Activated naive CD4-positive, alpha-beta T cell treated with anti-CD3 and anti-CD28 coated beads for 36 hours (primary cell): ENCODE measurements at places on chromosomes 6 and 20. TPM values are rescaled to one million over a fixed set of nuclear protein-coding genes. Genes with fewer than 3 reads are reported as not detected.

SERPINB6 gene
- 31.2 TPM for total RNA-seq

DNA sequence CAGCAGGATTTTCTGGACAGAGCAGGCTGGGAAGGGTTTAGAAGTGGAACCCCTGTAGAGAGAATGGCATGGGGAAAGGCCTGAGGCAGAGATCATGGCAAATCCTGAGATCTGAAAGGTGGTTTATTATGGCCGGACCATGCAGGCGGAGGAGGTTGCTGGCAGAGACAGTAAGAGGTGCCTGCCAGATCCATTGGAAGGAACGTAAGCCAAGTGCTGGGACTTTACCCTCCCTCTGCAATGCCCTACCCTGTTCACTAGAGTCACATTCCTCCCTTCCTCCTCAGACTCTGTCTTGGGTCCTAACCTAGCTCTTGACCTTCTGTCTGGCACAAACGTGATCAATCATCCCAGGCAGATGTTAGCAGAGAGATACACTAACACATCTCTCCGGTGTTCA is 66.4 kb upstream of the SLC22A23 start:
- no peaks in the 10 kb centered on the region for H3K4me1 ChIP-seq
- DNase-seq, result no peak
- H3K27me3 ChIP-seq, result peaks cover 3% of the 10 kb centered on the region
- no peaks in the 10 kb centered on the region for H3K36me3 ChIP-seq
- no peak overlapping the region for H3K27ac ChIP-seq

DNA sequence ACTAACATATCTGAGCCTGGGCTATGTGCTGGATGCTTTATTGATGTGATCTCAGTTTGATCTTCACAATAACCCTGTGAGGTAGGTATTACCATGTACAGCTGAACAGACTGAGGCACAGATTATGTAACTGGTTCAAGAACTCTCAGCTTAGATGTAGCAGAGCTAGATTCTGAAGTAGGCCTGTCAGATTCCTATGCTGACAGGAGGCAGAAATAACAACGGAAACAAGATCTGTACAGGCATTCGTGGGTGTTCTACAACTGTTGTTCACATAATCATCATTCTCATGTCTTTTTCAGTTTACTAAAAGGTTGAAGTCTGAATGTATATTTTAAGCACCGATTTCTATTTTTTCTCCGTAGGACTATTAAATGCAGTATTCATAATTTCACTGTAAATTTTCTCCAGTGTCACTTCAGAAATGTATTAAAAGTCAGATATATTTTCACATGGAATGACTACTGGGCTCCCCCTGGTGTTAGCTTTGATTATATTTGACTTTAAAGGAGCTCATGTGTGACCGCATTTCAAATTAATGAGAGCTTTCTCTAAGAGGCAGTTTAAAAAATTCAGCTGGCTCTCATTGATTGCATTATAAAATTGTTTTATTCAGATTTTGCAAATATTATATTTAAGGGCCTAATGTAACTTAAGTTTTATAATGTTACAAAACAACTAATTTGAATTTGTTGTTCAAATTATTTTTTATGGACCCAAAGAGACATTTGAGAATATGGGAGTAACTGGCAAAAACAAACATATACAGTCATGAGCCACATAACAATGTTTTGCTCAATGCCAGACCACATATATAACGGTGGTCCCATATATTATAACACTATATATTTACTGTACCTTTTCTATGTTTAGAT is 36.4 kb upstream of the SLC17A4 start:
- no peak overlapping the region for H3K27ac ChIP-seq
- no peak for DNase-seq
- H3K27me3 ChIP-seq, result peaks cover 9% of the 10 kb centered on the region
- no peaks in the 10 kb centered on the region for H3K4me1 ChIP-seq

DNA sequence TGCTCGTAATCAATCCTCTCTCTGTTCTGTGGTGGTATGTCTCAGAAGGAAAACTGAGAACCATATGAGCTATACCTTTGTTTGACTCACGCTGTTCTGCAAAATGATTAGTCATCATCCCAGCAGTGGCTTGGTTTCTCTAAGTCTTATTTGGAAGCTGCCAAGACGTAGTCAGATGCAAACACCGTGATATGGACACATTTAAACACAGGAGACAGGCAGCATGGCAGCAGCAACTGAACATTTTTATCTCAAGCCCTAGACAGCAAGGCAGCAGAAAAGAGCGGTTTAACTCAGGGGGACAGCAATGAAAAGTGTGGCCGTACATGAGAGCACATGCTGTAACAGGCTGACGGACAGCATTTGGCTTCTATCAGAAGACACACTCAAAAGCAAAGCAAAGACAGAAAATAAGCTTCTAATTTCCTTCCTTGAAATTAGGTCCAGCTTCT is 1295.1 kb downstream of the EPHA7 start:
- H3K4me3 ChIP-seq, result no peak overlapping the region
- H3K27me3 ChIP-seq, result no peaks in the 10 kb centered on the region
- DNase-seq, result no peak
- no peak overlapping the region for H3K27ac ChIP-seq
- no peaks in the 10 kb centered on the region for H3K36me3 ChIP-seq

ENPP4 gene
- total RNA-seq, result 8.0 TPM

- peaks cover 7% of the 10 kb centered on the region for H3K4me1 ChIP-seq
- peaks cover 13% of the 10 kb centered on the region for H3K27me3 ChIP-seq
- H3K27ac ChIP-seq, result no peak overlapping the region
- no peaks in the 10 kb centered on the region for H3K36me3 ChIP-seq
These were observed 145.0 kb downstream of the LRRC1 start for GRCh38 chr6:53939830-53940229.

SLC17A3 gene
- not detected for total RNA-seq

GRCh38 chr6:169539176-169539897 is 162.5 kb downstream of the WDR27 start:
- no peaks in the 10 kb centered on the region for H3K27me3 ChIP-seq
- H3K27ac ChIP-seq, result no peak overlapping the region
- H3K4me3 ChIP-seq, result no peak overlapping the region
- DNase-seq, result no peak
- H3K36me3 ChIP-seq, result peaks cover 13% of the 10 kb centered on the region

TNNC2 gene
- not detected for total RNA-seq

HDGFL1 gene
- total RNA-seq, result not detected

OTOR gene
- total RNA-seq, result not detected

DNA sequence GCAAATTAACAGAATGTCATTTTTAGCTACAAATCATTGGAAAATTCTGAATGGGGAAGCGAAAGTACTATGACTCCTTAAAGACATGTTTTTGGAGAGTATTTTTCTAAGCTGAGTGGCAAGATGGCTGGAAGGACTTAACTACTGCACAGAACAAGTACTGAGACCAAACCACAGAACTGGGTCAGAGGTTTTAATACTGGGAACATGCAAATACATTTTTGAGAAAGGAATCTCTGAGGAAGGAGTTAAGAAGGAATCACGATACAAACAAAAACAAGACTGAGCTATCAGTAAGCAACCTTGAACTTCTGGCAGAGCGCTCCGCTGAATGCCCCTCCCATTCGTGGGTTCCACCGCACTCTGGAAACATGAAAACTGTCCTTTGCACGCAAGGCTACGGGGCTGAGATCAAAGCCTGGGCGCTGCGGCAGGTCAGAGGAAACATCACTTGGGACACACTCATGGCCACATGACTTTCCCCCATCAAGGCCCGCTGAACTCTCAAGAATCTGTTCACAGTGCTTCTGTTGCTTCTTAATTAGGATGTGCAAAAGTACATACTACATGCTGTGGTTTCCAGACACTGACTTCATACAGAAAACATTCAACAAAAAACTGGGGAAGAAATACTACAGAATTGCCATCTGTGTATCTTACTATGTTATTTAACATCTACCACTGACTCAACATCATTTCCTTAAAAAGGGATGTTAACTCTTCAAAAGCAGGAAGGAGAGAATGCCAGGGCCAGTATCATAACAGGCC is 27.8 kb downstream of the SLC23A2 start:
- peak overlapping the region; percentile 33 for H3K4me3 ChIP-seq
- H3K27ac ChIP-seq, result peak overlapping the region; percentile 33
- H3K36me3 ChIP-seq, result no peaks in the 10 kb centered on the region
- peak; percentile 68 for DNase-seq

NCOA5 gene
- 4.4 TPM for total RNA-seq

DNA sequence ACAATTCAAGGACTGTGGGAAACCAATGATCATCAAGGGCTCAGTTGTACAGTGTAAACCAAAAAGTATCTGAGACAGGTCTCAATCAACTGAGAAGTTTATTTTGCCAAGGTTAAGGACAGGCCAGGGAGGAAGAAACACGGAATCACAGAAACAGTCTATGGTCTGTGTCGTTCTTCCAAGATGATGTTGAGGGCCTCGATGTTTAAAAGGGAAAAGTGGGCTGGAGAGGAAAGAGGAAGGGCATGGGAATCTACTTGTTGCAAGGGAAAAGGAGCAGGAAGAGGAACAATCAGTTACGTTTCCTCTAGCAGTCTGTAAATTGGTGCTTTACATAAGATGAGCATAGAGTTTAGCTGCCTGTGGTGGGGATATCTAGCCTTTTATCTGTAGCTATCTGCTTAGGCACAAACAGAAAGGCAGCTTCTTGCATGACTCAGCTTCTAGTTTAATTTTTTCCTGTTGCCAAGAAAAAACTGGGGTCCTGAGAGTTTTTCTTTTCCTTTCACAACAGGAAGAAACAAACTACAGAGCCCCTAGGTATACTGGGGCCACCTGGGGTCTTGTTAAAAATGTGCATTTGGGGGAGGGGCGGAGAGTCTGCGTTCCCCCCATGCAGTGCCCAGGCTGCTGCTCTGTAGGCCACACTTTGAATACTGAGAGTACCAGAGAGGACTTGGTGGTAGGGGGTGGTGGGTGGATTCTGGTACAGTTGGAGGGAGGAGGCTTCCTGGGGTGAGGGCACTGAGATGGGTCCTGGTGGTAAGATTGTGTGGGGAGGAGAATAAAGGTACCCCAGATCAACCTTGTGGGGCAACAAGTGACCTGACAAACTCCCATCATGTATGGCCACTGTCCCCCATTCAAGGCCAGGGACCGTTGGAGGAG is 35.3 kb upstream of the EZR start:
- H3K36me3 ChIP-seq, result no peaks in the 10 kb centered on the region
- no peak overlapping the region for H3K4me3 ChIP-seq
- no peak for DNase-seq
- peaks cover 24% of the 10 kb centered on the region for H3K4me1 ChIP-seq

FRK gene
- total RNA-seq, result not detected

DNA sequence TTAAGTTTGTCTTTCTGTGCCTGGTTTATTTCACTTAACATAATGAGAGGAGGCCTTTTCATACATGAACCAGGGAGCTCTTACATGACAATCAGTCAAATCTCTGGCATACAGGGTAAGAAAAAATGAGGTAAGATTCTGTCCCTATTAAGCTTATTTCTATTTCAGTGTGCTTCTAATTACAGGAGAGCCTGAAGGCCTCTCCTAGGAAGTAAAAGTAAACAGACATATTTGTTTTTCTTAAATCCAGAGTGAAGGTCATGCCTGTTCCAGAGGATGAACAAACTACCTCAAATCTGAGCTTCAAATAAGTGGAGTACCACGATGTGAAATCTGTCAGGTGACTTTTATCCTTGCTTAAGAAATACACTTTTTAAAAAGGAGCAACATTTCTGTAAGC is 72.6 kb downstream of the POPDC3 start:
- H3K4me3 ChIP-seq, result no peak overlapping the region
- H3K27ac ChIP-seq, result no peak overlapping the region
- H3K4me1 ChIP-seq, result no peaks in the 10 kb centered on the region
- peaks cover 7% of the 10 kb centered on the region for H3K27me3 ChIP-seq

DNA sequence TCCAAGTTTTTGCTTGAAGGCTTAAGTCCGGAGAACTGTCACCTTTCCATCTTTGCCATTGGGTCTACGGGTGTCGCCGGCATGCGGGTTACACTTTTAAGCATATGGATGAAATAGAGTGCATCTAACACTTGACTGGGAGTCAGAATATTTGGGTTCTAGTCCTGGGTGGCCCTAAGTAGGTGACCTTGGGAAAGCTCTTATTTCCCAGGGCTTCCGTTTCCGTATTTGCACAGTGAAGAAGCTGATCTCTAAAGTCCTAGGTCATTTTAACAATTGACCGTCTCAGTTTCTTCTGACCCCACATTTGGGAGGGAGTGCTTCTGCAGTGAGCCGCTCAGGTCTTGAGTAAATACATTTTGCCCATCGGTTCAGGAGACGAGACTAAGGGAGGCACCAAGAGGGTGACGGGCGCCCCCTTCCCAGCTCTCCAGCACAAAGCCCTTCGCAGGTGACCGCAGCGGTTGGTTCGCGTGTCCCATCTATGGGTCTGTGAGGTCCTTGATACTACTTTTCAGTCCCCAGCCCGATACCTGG is 651 bp upstream of the BLTP3A start:
- peaks cover 6% of the 10 kb centered on the region for H3K36me3 ChIP-seq
- no peaks in the 10 kb centered on the region for H3K27me3 ChIP-seq
- peak overlapping the region; percentile 90 for H3K4me3 ChIP-seq
- H3K27ac ChIP-seq, result peak overlapping the region; percentile 86

DNA sequence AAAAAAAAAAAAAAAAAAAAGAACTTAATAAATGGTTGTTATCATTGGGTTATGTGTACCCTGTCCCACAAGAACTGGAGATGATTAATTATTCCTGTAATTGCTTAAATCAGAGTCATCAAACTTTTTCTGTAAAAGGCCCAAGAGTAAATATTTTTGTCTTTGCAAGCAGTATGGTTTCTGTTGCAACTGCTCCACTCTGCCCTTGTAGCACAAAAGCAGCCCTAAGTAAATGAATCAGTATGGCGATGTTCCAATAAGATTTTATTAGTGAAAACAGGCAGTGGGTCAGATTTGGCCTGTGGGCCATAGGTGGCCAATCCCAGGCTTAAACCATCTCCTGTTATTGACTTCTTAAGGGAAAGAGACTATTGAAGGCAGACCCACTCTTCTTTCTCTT is 252.7 kb downstream of the TSHZ2 start:
- H3K4me1 ChIP-seq, result peaks cover 30% of the 10 kb centered on the region
- H3K27ac ChIP-seq, result no peak overlapping the region
- H3K36me3 ChIP-seq, result peaks cover 21% of the 10 kb centered on the region
- no peak overlapping the region for H3K4me3 ChIP-seq

DNA sequence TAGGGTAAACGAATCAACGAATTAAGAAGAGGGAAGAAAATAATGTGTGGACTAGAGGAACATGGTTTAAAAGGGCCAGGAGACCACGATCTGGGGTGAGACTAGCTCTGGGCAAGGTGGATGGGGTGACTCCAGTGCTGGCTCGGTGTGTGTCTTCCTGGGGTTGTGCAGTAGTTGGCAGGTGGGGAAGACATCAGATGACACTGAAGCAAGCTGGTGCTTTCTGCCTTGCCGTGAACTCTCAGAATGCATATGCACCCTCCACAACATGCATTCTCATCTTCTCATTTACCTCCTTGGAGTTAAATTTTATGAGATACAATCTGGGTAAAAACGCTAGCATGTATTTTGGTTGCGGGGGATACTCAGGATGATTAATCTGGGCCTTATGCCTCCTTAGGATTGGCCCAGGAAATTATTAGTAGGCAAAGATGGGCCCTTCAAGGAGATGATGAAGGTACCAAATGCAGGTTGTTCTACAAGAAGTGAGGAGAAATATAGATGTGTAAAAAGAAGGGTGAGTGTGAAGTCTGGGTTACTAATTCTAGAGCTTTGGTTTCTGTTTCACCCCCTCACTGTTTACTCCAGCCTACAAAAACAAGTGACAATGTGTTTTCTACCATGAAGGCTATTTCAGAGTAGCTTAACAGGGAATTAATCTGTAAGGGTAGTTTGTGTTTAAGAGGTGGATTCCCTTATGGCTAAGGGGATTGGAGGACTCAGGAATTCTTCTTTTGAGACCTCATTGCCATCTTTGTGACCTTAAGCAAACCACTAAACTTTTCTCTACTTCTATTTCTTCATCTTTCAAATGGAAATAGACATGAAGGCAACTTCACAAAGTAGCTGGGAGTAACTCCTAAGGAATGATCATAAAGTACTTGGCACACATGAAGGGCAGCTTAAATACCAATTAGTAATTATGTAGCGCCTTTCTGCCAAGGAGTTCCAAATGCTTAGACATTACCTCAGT is 71.0 kb upstream of the SUPT3H start:
- DNase-seq, result no peak
- peaks cover 6% of the 10 kb centered on the region for H3K36me3 ChIP-seq
- H3K27ac ChIP-seq, result no peak overlapping the region
- H3K4me3 ChIP-seq, result no peak overlapping the region
- peaks cover 59% of the 10 kb centered on the region for H3K4me1 ChIP-seq
